Psoas muscle (tissue), 8 donors: ENCODE measurements at places on chromosomes 11 and 22.

GRCh38 chr11:3902441-3902840 is 47.0 kb downstream of the STIM1 start:
- no peak for DNase-seq

DNA sequence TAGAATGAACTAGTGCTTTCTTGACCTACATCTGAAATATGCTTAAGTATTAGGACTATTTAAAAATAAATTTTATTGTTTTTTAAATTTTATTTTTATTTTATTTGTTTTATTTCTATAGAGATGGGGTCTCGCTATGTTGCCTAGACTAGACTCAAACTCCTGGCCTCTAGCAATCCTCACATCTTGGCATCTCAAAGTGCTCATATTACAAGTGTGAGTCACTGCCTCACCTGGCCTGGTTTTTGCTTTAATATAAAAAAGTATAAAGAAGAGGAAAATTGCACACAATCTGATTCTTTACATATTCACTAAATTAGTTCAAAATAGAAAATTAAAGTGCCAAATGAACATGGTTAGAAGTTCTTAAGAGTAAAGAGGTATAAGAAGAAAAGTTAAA is 37.5 kb downstream of the HEPHL1 start:
- no peak for DNase-seq

DNA sequence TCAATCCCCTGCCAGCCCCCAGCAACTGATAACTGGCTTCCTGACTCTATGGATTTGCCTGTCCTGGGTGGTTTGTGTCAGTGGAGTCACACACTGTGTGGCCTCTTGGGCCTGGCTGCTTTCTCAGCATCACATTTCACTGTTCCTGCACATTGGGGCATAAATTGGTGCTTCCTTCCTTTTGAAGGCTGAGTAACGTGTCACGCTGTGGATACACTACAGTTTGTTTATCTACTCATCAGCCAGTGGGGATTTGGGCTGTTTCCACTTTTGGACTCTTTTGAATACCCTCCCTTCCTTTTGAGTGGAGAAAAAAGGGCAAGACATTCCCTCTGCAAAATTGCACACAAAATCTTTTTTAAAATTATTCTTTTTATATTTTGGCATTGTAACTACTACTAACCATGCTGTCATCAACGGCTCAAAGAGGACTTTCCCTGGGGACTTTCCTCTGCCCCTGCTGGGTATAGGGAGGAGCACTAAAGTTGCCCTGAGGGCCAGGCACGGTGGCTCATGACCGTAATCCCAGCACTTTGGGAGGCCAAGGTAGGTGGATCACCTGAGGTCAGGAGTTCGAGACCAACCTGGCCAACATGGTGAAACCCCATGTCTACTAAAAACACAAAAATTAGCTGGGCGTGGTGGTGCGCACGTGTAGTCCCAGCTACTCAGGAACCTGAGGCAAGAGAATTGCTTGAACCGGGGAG is 7.8 kb upstream of the CELSR1 start:
- no peak for DNase-seq

GRCh38 chr11:6734616-6735015 is 37.2 kb downstream of the OR2AG2 start:
- DNase-seq: no peak

DNA sequence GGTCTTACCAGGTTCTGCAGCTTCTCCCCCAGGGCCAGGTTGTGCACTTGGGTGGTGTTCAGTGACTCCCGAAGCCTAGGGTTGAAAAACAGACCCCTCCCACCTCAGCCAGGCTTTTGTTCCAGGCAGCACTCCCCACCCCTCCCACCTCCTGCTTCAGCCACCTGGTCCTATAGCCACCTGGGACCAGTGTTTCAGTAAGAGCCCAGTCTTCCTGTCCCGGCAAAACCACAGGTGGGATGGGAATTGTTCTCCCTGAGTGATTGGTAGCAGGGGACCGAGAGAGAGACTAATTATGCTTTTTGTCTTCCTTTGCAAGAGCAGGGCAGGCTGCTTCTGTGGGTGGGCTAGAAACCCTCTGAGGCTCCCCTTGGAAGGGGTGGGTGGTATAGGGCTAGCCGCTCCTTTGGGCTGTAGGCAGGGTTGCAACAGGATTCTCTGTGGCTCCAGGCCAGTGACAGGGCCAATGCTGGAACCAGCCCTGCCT is 8.5 kb upstream of the NAALADL1 start:
- no peak for DNase-seq

DNA sequence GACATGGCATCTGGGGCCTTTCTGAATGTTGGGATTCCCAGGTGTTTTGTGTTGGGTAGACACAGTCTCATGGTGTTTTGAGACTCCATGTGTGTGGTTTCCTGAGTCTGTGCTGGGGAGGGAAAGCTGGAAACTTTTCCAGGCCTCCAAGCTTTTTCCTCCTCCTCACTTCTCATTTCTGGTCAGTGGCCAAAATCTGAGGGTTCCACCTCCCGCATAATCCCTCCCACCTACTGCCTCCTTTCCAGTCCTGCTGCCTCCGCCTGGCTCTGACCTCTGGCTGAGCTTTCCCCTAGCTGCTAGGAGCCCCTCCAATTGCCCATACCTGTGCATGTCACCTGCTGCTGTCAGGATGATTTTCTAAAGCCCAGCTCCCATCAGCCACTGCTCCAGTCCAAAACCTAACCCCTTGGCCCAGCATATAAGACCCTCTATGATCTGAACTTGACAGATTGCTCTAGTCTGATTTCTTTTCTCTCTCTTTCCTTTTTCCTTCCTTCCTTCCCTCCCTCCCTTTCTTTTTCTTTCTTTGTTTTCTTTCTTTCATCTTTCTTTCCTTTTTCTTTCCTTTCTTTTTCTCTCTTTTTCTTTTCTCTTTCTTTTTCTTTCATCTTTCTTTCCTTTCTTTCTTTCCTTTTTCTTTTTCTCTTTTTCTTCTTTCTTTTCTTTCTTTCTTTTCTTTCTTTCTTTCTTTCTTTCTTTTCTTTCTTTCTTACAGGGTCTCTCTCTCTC is 51.4 kb upstream of the NECTIN1 start:
- DNase-seq: no peak

GRCh38 chr11:88175569-88176075 is 379 bp upstream of the RAB38 start:
- DNase-seq: no peak

DNA sequence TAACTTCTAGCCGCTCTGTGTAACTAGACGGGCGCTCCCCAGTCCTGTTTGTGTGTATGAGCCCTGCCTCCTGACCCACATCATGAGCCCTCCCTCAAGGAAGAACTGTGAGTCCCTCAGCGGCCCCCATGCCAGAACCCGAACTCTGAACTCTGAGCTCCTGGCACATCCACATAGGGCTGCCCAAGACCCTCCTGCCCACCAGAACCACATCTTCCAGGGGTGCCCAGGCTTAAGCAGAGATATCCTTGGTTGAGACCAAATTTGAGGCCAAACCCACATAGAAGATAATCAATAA is 3.0 kb downstream of the TRIM29 start:
- DNase-seq: no peak

- peak; percentile 95 for DNase-seq
These were observed at the start of gene MED17 for GRCh38 chr11:93784145-93784934. Gene MED17, plus strand, starts transcription at chr11:93784282. Its CDS starts 232 bp downstream, at chr11:93784514.

- no peak for DNase-seq
These were observed 71.7 kb downstream of the AMBRA1 start for GRCh38 chr11:46521961-46522681.

DNA sequence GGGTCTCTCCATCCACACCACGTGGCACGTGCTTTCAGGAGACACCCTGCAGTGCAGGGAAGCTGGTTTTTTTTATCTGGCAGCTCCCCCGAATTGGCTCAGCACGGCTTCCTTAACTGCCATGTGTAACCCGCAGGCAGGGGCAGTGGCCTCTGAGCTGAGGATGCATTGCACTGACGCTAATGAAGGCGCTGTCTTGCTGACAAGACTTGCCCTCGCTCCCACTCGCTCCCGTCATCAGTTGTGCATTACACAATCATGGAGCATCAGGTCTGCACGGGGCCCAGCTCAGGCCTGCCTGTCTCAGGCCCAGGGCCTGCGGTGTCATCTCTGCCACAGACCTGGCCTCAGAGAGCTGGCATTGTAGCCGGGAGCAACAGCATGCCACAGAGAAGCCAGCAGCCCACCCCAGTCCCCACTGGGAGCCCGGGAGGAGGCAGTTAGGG is 95.9 kb downstream of the ARHGAP8 start:
- peak; percentile 39 for DNase-seq

DNA sequence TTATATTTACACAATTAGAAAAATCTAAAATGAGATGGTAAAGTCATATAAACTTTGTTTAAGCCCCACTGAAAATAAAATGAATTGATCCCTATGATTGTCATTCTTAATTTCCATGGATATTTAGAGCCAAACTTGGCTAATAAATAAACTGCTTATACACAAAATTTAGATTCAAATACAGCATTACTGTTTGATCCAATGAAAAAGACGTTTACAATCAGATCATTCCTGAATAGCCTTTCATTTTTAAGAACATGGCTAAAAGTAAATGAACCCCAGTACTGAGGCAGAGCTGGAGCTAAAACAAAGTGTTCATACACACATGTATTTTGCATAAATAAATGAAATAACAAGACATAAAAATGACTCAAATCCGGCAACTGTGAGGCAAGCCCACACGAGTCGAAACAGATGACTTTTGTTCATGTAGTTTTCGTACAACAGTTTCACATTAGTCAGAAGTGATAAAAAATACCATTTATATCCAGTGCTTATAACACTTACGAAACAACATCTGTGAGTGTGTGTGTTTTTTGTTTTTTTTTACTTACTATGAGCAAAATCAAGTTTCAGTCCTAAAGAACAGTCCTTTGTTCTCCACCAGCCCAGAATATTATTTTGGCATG is 386.5 kb downstream of the SOX6 start:
- DNase-seq: no peak

- DNase-seq: no peak
These were observed 33.8 kb upstream of the OR9G4 start for GRCh38 chr11:56782167-56782847.

GRCh38 chr22:30742291-30743256 is 47.9 kb downstream of the OSBP2 start:
- DNase-seq: no peak

GRCh38 chr22:43066844-43067385 is 22.3 kb downstream of the TTLL1 start:
- DNase-seq: no peak

DNA sequence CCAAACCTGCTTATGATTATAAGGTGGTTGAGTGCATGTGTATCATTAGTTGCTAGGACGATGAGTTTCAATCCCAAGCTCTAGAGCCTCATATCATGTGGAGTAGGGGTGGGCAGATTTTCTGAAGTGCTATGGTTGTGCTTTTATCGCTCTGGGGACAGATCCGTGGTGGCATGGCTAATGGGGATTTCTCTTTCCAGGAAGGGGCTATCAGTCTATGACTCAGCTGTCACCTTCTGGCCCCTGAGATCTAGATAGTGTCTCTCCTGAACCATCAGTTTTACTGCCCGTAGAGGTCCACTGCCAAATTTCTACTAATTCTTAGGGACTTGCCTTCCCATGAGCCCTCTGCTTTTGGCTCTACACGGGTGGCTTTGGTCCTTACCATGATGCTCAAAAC is 51.8 kb downstream of the FDX1 start:
- no peak for DNase-seq

DNA sequence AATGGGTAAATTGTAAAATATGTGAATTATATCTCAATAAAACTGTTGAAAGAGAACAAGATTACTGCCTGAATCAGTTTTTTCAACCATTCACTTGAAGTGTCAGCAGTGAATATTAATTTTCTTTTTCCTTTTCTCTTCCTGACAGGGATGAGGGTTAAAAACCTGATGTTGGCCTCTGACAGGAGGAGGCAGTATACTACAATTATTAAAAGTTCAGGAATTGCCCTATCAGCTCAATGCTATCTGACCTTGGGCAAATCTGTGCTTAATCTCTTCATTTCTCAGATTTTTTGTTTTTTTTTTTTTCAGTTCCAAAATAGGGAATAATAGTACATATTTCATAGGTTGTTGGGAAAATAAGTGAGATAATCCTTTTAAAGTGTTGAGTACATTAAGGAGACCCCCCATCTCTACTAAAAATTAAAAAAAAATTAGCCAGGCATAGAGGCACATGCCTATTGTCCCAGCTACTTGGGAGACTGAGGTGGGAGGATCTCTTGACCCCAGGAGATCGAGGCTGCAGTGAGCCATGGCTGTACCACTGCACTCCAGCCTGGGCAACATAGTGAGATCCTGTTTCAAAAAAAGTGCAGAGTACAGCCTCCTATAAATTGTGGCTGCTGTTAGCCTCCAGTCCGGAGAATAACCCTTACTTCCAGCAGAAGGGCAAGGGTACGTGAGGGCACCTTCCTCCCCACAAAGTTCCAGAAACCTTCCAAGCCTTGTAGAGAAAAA is 48.8 kb downstream of the TRIM44 start:
- no peak for DNase-seq

- no peak for DNase-seq
These were observed 944 bp downstream of the C11orf86 start for GRCh38 chr11:66976028-66976467.

DNA sequence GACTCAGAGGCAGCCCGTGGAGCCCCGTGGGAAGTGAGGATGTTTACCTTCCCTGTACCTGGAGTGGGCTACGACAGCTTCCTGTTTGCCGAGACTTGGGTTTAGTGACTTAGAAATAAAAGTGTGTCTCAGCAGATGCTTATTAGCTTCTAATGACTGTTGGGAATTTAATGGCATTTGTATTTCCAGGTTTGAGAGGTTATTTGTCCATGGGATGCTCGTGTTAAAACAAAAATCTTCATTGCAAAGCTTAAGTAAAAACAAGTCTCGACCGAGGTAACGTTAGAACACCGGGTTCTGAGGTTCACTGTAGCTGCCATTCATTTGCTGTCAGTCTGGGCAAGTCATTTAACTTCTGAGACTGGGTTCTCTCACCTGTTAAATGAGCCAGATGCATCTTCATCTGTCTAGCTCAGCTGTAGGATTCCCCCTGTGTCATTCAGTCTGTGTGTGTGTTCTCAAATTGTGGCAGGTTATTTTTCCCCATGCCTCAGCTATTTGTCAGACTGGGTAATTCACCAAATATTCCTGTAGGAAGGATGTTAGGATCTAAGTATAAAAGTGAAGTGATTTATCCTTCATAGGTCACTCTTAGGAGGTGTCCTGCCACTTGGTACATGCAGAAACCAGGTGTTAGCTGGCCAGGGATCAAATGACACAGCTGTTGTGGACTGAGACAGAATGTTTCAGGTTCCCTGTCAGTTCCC is 791 bp downstream of the EI24 start:
- peak; percentile 65 for DNase-seq

DNA sequence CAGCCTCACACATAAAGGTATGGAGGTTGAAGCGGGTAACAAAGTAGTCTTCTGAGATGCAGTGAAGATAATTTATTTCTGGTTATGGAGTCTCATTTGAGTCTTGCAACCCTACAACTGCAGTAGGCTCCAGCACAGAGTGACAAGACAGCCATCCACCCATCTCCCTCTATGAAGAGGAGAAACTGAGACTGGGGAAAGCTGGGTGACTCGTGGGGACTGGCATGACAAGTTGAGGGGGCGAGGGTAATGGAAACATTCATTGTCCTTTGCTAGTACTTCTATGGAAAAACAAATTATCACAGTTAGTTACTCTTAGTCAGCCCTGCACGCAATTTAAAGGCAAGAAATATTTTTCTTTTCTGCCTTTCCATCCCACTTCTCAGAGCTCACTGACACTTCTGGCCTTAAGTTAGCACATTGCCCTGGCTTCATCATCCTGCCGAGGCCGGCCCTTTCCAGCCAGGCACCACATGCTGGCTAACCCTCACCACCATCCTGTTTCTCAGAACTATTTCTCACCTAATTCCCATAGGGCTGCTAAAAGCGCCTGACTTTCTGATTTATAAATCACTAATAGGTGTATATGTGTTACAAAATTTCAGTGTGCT is 361.1 kb downstream of the ETS1 start:
- DNase-seq: no peak
